ENCODE measurements at places on chromosomes 2 and 18.

GRCh38 chr18:7366597-7366996, 135.7 kb downstream of the LRRC30 start:
- H3K27ac ChIP-seq, result no peak overlapping the region
- no peaks in the 10 kb centered on the region for H3K27me3 ChIP-seq
- H3K4me3 ChIP-seq, result no peak overlapping the region
- no peaks in the 10 kb centered on the region for H3K36me3 ChIP-seq

- H3K27ac ChIP-seq, result no peak overlapping the region
- no peaks in the 10 kb centered on the region for H3K27me3 ChIP-seq
- H3K36me3 ChIP-seq, result no peaks in the 10 kb centered on the region
These were observed 399.3 kb downstream of the LRATD1 start for GRCh38 chr2:15031745-15032240.

DNA sequence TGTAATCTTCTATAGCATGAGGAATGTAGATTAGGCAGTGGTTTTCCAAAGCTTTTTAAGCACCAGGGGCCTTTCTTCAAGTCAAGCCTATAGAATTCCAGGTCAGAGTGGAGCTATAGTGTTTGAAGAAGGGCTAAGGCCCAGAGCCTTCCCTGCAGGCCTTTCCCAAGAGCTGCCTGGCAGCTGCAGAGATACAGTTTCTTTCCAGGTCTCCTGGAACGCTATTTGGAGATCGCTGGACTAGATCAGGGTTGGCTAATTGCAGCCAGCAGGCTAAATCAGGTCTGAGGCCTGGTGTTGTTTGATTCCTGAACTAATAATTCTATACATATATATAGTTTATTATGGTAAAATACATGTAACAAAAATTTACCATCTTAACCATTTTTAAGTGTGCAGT, 319.0 kb upstream of the SPRED2 start:
- DNase-seq, result no peak
- H3K27me3 ChIP-seq, result no peaks in the 10 kb centered on the region
- no peak overlapping the region for H3K4me3 ChIP-seq
- H3K27ac ChIP-seq, result no peak overlapping the region
- H3K36me3 ChIP-seq, result no peaks in the 10 kb centered on the region
- peaks cover 1% of the 10 kb centered on the region for H3K4me1 ChIP-seq

DNA sequence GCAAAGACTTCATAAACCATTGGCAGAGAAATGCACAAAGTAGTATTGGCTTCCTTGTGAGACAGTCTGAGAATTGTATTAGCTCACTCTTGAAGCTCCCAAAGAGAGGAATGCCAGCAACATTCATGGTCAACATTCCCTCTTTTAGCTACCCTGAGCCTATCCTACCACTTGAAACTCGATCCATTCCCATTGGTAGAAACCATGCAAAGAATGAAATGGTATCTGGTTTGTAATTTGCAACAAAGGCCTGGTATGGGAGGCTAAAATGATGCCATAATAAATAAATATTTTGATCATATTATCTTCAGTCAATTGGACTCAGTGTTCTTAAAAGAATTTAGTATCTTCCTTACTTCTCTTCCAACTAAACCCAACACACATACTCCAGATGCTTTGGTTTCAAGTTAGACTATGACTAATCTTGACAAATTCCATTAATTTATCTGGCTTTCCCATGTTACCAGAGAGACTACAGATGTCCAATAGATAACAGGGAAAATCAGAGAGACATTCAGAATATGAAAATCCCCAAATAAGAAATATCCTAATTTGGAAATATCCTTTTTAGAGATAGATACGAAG, 102.9 kb downstream of the DHRS9 start:
- no peak overlapping the region for H3K4me3 ChIP-seq
- H3K4me1 ChIP-seq, result no peaks in the 10 kb centered on the region
- H3K27me3 ChIP-seq, result no peaks in the 10 kb centered on the region
- H3K36me3 ChIP-seq, result no peaks in the 10 kb centered on the region

DNA sequence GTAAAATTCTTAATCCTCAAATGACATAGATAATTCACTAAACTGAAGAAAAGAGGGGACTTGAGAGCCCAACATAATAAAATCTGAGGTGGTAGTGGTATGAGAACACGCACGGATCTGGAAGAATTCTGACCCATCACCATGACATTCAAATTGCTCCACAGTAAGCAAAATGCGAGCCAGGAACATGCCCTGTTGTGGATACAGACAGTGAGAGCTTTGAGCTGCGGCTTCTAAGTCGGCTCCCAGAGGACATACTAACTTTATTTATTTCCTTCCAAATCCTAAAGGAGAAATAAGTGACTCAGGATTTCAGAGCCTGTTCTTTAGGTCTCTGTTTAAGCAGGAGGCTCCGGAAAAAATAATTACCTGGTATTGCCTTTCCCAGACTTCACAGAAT, 143.4 kb upstream of the SMAD7 start:
- H3K4me3 ChIP-seq, result no peak overlapping the region
- DNase-seq, result no peak
- no peaks in the 10 kb centered on the region for H3K36me3 ChIP-seq
- no peak overlapping the region for H3K27ac ChIP-seq
- peaks cover 5% of the 10 kb centered on the region for H3K4me1 ChIP-seq

DNA sequence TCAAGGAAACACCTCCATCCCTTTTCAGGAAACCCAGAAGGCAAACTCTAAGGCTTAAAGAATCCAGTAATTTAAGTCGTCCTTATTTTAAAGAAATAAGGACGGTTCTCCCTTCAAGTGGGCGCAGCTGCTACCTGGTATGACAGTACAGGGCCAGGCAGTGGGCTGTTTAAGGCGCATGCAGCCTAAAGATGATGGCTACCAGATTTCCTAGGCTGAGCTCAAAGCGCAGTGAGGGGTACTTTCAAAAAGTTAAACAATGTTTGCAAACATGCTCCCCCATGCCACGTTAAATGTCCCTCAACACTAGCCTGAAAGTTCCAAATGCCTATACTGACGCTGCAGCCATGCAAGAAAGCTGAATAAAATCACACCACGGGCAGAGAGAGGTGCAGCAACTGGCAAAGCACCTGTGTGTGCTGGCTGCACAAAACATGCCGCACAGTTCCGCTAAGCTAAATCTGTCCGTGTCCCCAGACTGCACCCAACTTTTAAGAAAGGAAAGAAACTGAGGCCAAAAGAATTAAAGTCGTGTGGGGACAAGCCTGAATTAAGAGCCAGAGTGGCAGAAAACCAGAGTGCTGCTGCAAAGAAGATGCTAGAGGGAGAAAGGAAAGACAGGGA, 583 bp downstream of the HIBCH start:
- H3K4me1 ChIP-seq, result peaks cover 52% of the 10 kb centered on the region
- peak overlapping the region; percentile 84 for H3K4me3 ChIP-seq
- no peaks in the 10 kb centered on the region for H3K36me3 ChIP-seq
- DNase-seq, result no peak

DNA sequence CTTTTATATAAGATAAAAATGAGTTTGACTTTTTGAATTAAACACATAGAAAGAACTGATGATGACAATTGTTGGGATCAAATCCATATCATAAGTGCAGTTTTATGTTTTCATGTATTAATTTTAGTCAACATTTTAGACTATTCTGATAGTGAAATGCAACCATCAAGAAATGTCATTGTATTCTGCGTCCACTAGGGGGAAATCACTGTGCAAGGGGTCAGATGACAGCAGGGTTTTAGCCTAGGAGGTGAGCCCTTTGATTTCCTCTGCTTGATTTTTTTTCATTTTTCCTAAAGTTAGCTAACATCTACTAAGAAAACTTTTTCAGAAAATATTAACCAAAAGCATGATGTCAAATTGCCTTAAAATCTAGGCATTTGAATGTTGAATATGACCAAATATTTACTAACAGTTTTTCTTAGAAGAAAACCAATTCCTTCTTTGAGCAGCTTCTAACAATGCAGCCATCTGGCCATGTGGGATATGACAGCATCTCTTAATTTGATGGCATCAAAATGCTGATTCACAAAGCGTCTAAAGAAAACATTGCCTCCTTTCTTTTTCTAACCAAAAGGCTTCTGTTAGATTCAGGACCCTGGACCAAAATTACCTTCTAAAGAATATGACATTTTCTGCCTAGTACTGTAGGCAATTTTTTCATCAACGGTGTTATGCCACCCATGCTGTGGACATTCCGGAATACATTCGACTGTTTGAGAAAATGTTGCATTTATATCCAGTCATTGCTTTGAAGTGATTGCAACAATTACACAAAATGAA, 141.5 kb downstream of the SPHKAP start:
- H3K4me3 ChIP-seq, result no peak overlapping the region
- DNase-seq, result no peak
- no peaks in the 10 kb centered on the region for H3K4me1 ChIP-seq
- H3K27me3 ChIP-seq, result no peaks in the 10 kb centered on the region
- H3K27ac ChIP-seq, result no peak overlapping the region

All from vagina (tissue), 2 donors.